Esophagus squamous epithelium (tissue), 5 donors: ENCODE measurements at places on chromosomes 5 and 9.

GRCh38 chr5:38556599-38557307, at the start of gene LIFR:
Gene LIFR (minus strand): TSS chr5:38556646. CDS start chr5:38530647, 25,999 bp downstream.
- DNase-seq: no peak

DNA sequence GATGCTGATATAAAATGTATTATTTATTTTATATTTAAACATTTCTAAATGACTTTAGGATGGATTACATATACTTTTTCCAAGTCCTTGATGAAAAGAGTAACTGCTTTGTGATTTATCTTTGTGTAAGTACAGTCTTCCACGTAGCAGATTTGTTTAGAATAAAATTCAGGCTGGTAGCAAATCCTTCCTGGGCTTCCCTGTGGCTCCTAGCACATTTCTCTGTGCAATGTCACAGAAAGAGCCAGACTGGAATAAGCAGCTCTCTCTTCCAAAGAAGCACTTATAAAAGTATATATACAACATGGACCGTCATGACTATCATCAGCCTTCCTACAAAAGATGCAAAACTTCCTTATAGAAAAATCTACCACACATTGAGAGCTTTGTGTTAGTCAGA, 388.6 kb downstream of the ACTL7B start:
- no peak for DNase-seq

- no peak for DNase-seq
Measured at GRCh38 chr5:179223961-179224360, 121.3 kb downstream of the ADAMTS2 start.

GRCh38 chr9:89428901-89429890, 68.7 kb downstream of the SEMA4D start:
- DNase-seq: no peak

GRCh38 chr5:68279984-68280383, 64.4 kb downstream of the PIK3R1 start:
- DNase-seq: no peak

DNA sequence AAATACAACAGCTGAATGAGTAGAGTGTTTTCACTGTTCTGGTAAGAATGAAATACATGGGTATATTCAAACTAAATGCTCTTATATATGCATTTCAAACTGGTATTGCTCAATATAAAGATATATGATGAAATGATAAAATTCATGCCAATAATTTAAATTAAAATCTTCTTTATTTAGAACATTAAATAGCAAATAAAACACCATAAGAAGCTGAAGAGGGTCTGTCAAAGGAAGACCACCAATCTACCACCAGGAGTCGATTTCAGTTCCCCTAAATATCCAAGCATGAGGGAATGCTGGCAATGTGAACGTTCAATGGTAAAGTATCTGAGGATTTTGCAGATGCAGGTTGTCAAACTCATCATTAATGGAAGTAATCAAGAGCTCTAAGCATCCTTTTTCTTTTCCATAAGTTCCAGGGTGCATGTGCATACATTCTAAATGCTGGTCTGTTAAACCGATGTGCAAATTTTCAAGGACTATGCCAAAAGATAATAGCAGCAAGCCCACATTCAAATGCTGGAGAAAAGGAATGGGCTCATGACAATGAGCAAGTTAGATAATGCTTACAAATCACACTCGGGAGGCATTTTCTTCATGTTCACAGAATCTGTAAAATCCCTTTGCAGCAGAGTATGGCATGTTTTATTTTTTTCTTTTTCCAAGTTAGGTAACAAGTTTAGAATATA, 118.8 kb upstream of the MTAP start:
- DNase-seq: no peak

GRCh38 chr5:132905938-132906337, 32.5 kb downstream of the LEAP2 start:
- no peak for DNase-seq

DNA sequence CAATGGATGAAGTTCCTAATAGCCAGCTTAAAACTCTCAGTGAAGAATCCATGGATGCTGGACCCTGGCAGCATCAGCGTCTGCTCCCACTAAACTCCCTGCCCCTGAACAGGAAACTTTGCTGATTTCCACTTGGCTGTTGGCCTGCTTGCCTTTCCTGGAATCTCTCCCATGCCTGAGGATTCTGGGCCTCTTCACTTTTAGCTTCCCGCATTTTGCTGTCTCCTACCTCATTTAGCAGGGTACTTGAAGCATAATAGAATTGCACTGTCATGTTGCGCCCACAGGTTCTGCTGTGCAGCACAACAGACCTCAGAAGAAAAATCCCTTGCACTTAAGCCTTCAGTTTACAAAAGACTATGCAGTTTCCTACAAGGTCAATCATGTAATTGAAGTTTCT, 127.6 kb downstream of the DROSHA start:
- DNase-seq: no peak

- no peak for DNase-seq
Measured at GRCh38 chr5:77645158-77645994, 6.9 kb upstream of the OTP start.

- no peak for DNase-seq
Measured at GRCh38 chr5:149313151-149313841, 32.0 kb upstream of the GRPEL2 start.

DNA sequence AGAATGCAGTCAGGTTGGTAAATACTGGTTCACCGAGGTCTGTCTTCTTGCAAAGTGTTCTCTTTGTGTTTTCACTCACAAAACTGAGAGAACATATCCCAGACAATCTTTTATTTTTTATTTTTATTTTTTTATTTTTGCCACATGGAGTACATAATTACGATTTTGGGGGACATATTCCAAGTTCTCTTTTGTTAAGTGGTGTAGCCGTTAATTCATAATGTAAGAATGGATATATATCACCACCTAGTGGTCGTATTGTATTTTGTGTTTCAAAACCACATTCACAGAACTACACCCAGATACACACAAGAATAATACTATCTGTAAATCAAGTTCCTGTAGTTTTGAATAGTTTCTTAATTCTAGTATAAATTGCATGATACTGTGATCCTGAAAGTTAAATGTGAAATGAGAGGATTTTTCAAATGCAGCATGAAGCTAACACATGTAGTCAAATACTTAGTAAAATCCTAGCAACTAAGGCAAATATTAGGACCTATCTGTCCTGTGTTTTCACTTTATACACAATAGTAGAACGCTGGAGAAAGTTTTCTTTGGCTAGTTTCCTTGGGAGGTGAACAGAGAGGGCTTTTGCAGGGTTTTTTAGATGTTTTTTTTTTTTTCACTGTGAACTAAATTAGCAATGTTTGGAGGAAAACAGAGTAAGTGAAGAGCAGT, 92.7 kb downstream of the VCAN start:
- no peak for DNase-seq

DNA sequence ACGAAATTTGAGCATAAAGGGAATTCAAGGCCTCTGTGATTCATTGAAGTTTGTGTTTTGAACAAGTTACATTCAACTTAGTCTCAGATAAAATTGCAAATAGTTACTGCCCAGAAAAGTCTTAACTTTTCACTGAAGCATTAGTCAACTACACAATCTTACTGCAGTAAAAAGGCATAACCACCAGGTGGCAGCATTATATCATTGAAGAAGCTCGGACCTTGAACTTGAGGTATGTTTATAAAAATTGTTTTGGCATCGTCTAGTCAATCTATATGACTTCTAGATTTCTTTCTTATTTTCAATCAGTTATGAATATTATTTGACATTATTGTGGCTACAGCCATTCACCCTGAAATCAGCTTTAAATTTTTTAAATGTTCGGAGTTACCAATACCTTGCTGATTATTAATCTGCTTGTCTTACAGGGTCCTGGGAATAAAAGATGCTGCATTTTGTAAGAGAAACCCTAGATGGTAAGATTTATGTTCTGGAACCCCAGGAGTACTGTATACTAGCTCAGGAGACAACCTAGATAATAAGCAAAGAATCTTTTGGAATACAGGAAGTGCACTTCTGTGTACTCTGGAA, 83.9 kb upstream of the GRAMD2B start:
- no peak for DNase-seq

DNA sequence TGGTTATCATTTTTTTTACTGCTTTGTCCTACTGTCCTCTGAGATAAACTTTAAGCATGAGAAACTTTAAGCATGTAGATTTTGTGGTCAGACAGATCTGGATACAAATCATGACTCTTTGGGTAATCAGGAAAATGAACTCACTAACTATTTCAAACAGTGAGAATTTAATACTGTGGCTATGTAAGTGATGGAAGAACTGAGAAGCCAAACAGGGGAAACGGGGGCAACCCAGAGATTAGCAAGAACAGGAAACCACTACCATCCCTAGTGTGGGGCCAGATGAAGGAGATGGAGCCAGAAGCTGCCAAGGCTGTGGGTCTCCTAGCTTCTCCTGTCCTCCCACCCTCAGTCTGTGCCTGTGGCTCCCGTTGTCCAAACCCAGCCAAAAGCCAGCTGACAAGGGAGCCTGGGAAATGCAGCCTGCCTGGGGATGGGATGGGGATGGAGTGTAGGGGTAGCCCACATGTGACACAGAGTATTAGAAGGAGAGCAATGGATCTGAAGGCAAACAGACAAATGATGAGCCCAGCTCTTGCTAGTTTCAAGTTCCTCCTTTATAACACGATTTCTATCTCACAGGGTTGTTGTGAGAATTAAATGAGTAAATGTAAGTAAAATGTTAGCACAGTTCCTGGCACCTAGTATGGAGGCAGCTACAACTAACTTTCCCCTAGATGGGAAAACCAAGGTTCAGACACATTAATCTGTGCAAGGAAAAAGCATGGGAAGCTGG, 27.7 kb upstream of the CDC23 start:
- DNase-seq: no peak

DNA sequence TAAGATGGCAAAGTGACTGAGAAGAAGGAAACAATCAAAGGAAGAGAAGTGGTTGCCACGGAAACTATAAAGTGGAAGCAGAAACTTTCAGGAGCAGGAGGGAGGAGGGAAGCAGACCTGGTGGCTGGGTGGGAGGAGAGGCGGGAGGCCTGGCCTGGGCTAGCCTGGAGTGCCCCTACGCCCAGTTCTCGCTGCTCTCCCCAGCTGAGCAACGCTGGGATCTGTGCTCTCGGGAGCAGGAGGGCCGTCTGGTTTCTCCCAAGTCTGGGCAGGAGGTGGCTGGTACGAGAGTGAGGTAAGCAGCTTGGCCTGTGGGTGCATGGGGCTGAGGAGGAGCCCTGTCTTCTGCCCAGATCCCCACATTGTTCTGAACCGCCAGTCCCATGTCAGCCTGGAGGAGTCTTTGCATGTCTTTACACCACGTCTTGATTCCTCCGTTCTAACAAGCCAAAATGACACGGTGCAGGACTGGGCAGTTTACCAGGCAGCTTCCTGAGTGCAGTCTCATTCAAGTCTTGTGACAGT, 15.0 kb upstream of the DAB2IP start:
- no peak for DNase-seq

GRCh38 chr5:65874241-65874640, 52.1 kb upstream of the ERBIN start:
- no peak for DNase-seq

DNA sequence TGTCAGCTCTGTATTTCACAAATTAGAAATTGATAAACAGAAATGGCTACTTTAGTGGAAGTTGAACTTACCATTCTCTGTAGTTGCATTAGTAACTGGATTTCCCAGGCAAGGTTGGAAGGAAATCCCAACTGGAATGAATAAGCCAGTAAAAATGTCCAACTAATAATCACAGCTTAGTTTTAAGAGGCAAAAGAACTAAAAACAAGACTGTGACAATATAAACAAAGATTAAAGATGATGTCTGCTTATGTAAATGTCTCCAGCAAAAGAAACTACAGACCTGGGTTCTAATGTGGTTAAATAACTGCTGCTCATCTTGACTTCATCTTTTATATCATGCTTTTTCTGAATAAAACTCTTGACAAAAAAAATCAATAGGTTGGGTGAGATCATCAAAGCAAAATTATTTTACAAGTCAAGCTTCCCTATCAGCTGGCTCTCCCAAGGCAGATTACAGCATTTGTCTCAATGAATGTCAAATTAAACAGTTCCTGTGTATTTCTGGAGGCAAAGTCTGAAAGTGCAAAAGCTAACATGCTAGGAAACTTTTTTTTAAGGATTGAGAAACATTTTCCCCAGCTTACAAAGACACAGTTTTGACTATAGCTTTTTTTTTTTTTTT, 62.3 kb upstream of the HMHB1 start:
- DNase-seq: no peak

- no peak for DNase-seq
Measured at GRCh38 chr5:126848253-126848652, 71.3 kb downstream of the LMNB1 start.

- no peak for DNase-seq
Measured at GRCh38 chr9:135277219-135278201, 190.0 kb downstream of the OLFM1 start.

DNA sequence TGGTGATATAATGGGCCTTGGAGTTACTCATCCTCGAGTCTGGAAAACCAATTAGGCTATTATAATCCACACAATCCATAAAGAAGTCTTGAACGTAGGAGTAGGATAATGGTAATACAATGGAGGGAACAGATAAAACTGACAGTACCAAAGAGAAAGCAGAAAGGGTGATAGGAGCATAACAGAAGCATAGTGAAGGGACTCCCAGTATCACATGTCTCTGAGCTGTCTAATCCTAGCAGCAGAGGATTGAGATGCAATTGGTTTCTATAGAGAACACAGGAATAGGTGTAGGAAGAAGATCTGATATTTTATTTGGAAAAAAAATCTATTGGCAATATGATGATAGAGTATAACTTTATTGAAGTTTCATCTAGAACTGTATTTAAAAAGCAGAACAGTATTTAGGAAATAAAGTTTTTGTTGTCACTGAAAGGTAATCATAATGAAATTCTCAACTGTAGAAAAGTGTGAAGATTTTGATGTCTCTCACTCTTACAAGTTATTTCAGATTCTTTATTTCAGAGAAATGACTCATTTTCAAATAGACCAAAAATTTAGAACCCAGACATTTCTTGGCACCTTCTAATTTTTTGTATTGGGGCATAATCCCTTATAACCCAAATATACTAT, 25.4 kb downstream of the SRFBP1 start:
- DNase-seq: no peak

- no peak for DNase-seq
Measured at GRCh38 chr5:61768692-61769281, 436.7 kb downstream of the ZSWIM6 start.

DNA sequence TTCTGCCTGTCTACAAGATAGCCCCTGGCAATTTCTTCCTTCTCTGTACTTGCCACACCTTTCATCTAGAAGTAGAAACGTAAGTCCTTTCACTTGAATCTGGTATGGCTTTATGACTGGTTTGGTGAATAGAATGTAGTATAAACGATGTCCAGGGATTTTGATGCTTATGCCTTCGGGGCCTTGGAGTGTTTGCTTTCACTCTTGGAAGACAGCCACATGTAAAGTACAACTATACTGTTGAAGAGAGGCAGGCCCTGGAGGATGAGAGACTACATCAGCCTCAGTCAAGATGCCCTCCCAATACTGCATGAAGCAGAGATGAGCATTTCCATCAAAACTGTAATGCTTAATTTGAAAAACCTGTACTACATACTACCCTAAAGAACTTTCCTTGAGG, 553.8 kb upstream of the C9orf72 start:
- DNase-seq: no peak

- no peak for DNase-seq
Measured at GRCh38 chr5:131226899-131227298, 37.0 kb upstream of the CDC42SE2 start.

DNA sequence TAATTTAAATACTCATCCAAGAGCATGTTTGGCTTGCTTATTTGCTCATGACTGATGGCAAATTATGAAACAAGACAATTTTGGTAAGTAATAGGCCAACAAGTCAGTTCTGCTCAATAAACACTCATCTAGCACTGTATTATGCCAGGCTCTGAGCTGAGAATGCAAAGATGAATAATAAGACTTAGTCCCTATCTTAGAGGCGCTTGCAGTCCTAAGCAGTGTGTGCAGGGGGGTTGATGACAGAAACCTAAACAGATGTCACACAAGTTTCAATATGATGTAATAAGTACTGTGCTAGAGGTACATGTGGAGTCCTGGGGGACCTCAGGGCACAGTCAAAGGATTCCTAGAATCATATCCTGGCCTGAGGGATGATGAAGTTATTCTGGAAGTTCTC, 287.6 kb upstream of the ADRA1B start:
- no peak for DNase-seq
